ENCODE measurements at places on chromosomes 1 and 21.

DNA sequence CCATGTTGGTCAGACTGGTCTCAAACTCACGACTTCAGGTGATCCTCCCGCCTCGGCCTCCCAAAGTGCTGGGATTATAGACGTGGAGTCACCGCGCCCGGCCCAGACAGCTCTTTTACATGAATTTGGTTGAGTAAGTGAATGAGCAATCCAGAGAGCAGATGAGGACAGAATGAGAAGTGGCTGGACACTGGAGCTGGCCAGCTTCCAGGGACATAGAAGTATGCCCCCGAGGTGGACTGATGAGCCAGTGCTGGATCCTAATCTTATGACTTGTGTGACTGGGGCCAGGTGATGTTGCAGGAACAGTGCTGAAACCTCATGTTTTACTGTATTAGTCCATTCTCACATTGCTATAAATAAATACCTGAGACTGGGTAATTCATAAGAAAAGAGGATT lies 35.9 kb upstream of the KANK4 start:
- DNase-seq = no peak

DNA sequence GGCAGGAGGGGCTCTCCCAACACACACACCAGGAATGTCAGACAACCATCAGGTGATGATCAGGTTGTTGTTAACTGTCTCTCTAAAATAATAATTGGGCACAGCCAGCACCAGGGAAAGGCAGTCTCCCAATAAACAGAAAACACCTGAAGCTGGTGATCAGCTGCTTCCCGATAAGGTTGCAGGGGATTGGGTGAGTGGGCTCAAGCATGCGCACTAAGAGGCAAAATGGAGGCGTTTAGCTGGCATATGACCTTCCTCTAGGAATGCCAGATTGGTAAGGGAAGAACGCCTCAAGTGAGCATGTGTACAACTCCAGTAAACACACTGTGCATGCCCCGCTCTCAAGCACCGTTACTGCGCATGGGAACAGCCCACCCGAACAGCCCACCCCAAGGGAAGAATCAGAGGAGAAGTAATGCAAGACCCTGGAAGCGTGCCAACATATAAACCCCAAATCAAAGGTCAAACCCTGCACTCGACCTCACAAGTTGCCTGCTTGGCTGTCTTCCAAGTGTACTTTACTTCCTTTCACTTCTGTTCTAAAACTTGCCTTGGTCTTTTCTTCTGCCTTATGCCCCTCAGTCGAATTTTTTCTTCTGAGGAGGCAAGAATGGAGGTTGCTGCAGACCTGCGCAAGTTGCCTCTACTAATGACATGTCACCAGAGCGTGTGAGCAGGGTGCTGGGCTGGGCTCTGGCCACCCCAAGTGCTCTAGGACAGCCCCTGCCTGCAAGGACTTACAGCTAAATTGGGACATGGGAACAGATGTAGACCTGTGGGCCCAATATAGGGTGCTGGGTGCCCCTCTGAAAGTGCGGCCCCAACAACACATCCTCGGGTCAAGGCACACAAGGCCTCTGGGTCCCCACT lies 200.8 kb downstream of the RHOU start:
- no peak for DNase-seq

DNA sequence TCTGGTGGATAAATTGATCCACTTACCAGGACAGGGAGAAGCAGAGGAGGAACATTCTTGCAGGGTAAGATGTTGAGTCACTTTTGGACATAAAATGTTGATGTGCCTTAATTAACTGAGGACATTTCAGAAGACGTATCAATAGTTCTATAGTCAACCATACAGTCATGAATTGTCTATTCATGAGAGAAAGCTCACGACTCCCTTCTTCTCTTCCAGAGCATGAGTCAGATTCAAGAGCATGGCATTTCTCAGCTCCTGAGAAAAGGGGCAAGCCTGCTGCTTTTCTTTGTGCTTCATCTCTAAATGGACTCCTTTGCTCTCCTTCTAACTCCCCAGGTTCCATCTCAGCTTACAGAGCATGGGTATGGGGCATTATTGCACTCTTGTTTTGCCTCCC lies 55.7 kb downstream of the ADGRL4 start:
- DNase-seq = no peak

- DNase-seq = no peak
Observed at GRCh38 chr1:236072001-236072400, 7.1 kb upstream of the NID1 start.

DNA sequence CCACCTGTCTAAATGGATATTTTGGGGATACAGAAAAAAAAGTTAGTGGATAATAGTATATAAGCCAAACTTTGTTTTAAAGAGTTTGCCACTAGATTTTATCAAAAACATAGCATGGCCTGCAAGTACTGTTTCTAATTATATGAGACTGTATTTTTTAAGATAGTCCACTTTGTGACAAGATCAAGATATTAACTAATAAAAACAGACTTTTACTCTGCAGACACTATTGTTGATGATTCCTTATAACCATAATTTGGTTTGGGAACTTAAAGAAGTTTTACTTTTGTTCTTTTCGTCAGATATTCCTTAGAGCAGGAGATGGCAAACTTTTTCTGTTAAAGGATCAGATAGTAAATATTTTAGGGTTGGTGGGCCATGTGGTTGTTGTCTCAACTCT lies 36.4 kb downstream of the SMG7 start:
- no peak for DNase-seq

- no peak for DNase-seq
Observed at GRCh38 chr1:6425658-6426057, 1.1 kb downstream of the ESPN start.

DNA sequence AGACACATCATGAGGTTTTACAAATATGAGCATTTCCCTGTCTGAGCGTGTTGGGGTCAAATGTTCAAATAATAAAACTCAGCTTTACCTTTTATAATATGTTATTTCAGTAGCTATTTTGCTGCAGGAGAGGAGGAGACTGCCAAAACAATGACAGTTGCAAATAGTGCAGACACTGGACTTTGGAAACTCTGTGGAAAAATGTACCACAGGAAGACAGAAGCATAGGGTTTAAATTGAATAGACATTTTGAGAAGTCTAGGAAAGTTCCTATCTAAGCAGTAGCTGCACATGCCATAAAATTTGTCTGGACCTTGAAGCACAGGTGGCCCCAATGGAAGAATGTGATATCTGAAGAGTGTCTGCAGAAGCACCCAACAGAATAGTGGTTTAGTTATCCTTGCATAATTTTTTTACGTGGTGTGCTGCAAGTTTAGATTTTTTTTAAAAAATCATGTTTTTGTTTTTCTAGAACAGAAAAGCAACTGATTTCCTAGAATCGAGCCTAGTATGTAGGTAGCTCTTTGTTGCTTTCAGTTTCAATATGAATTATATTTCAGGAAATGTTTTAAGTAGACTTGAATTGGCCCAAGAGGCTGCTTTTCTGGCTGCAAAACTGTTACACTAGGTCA lies 14.0 kb upstream of the GBP5 start:
- DNase-seq = no peak
